ENCODE measurements at places on chromosomes 3 and 15.

GRCh38 chr3:150227839-150228238, 180.3 kb upstream of the TSC22D2 start:
- no peak for DNase-seq

- DNase-seq: no peak
Measured at GRCh38 chr3:67202053-67202452, 203.9 kb downstream of the KBTBD8 start.

GRCh38 chr3:46668591-46668990, 24.9 kb downstream of the ALS2CL start:
- DNase-seq: no peak

GRCh38 chr3:122394173-122394572, 10.2 kb downstream of the FAM162A start:
- DNase-seq: no peak

DNA sequence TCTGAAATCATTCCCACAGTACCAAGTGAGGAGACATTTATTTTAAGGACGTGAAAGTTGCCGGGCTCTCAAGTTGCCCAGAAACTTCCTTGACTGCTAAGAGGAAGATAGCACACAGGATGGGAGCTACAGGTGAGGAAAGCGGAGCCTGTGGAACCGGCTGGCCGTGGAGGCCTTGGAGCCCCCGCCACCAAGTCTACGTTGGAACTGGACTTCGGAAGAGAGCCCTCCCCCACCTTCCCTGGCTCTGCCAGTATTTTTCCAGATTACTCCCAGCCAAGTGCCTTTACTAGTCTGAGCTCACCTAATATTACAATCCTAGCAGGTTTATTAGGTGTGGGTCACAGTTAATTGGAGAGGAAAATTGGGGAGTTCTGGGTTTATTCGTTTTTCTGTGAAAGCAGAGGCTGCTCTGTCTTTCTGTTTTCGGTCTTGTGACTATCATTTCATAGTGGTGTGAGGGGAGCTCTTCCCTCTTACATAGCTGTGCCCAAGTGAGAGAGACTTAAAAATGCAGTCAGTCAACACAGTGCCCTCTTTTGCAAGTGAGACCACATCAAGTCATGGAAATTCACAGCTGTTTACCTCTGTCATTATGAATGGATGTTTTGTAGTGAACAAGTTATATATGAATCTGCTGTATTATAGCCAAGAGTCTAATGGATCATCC, 6.8 kb downstream of the BOC start:
- no peak for DNase-seq

DNA sequence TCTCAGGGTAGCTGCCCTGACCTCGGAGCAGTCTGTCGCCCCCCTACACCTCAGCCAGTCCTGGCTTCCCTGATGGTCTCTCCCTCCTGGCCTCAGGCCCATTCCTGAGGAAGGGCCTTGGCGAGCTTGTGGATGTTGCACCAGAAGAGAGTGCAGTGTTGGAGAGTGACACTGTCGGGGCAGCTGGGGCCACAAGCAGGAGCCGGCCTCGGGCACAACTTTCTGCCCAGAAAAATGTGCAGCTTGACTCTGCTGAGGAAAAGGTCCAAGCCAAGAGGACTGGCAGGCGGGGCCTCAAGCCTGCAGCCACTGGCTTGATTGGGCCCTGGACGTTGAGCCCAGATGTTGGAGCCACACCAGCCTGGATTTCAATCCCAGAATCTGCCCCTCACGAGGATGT, 12.8 kb downstream of the HEMK1 start:
- no peak for DNase-seq

DNA sequence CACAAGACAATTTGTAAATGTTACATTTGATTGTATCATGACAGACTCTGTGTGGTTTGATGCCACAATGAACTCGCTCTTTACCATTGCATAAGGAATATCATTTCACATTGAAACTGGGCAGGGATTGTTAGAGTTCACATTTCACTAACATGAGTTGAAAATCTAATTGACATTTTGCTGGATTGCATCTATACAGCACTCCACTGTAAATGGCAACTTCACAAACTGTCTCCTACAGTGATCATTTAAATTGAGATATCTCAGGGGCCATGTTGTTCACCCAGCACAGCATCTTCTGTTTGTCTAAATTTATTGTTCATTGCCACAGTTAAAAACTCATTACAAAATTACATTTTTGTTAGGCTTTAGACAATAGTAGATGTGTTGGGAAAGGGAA, 499.4 kb downstream of the GBE1 start:
- DNase-seq: no peak

DNA sequence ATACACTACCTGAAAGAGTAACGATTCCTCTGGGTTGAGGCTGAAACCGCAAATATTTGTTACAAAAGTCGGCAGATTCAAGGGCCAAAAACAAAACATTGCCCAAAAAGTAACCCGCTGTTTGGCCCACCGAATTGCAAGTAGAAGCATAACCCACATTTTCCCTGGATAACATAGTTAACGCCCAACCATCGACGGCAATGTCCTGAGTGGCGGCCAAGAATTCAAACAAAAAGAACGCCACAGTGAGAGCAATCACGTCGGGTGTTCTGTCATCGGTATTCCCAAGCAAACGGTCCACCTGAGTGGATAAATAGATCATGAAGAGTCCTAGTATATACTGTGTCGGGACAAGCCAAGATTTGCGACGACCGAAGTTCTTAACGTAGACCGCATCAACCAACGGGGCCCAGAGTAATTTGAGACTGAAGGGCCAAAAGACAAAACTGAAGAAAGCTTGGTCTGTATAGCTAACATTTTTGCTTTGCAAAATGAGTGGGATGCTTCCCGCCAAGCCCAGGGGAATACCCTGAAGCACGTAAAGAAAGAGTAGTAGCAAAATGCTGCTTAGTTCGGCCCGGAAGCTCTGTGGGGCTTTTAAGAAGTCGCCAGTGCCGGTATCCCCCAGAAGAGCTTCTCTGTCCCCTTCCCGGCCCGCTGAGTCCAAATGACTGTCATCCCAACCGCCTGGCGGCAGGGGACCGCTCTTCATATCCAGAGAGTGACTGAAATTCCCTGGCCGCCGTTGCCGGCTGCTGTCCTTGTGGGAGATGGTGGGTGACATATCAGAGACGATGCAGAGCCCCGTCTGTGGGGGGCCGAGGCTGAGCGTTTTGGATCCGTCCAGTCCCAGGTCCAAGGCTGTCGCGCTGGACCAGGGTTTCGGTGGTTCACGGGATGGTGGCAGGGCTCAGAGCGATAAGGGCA, 750 bp downstream of the SLC33A1 start:
- DNase-seq: no peak

- no peak for DNase-seq
Measured at GRCh38 chr15:57415602-57416001, 39.3 kb downstream of the CGNL1 start.

DNA sequence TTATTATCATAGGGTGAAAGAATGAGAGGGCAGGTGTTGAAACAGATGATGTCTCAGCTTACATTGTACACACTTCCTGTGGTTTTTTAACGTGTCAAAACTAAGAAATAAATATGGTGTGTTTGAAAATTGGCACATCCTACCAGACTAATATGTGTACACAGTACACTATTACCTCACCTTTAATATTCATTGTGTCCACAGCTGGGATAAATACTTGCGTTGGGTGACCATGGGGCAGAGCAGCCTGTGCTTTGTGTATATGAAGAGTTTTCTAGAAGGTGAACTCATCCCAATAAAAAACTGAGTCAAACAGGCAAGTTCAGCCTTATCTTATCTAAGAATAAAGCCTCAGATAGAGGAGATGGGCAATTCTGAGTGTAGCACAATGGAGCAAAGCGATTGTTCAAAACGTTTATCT, 17.3 kb downstream of the SUCNR1 start:
- DNase-seq: no peak

GRCh38 chr15:54829821-54830220, 366.9 kb downstream of the RSL24D1 start:
- DNase-seq: no peak

- no peak for DNase-seq
Measured at GRCh38 chr3:134931045-134931785, 136.2 kb downstream of the EPHB1 start.

DNA sequence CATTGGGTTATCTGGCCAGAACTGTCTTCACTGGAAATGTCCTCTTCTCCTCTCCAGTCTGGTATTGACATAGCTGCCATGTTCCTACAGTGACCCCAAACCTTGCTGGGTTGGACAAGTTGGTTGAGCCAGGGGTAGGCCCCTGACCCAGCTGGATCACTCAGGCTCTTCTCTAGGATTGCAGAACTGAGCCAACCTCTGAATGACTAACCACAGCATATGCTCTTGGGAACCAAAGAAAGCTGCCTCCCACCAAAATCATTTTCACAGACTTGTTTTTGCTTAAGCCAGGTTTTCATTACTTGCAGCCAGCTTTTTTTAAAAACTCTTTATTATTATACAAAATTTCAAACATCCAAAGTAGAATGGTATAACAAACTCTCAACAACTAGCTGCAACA, 41.4 kb downstream of the FSIP1 start:
- DNase-seq: no peak

- no peak for DNase-seq
Measured at GRCh38 chr3:113270786-113271185, 59.4 kb downstream of the BOC start.

GRCh38 chr3:170730071-170730812, 139.8 kb downstream of the RPL22L1 start:
- no peak for DNase-seq

DNA sequence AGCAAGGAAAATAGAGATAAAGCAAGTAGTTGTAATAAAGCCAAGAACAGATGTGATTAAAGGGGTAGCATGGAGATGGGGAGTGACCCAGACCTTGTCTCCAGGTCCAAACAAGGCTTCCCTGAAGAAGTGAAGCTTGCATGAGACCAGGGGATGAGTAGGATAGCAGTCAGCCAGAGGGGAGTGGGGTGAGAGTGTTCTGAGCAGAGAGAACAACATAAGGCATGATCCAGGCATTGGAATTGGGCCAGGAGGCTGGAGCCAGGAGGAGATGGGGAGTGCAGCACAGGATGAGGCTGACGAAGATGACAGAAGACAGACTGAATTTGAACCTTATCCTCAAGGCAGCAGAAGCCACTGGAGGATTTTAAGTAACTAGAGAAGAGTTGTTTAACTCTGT, 7.2 kb downstream of the TMOD2 start:
- no peak for DNase-seq

- no peak for DNase-seq
Measured at GRCh38 chr15:78345396-78346125, 5.4 kb downstream of the CRABP1 start.

DNA sequence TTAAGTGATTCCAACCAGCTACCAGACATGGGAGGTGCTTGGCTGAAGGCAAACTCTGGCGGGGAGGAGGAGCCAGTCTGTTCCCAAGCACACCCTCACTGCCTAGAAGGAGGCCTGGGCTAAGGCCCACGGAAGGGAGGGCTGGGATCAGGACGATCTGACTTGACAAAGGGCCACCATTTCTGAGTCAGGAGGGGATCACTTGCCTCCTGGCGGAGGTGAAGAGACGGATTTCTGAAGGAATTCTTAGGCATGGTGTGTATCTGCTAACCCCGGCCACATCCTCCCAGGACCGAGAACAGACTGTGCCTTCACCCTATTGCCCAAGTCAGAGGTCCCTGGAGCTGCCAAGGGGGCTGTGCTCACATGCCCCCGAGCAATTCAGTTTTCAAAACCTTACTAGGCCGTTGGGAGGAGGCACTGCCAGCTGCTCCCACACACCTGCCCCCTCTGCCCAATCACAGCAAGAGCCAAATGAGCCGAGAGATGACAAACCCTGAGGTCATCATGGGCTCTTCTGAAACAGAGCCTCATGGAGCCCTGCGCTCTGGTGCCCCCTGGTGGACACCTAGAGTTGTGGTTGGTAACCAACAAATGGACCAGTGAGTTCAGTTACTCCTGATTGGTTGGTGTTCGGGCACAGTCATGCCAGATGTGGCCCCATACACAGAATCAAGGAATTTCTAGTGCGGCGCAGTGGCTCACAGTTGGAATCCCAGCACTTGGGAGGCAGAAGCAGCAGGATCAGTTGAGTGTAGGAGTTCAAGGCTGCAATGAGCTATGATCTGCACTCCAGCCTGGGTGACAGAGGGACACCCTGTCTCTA, 6.5 kb upstream of the TNK2 start:
- DNase-seq: peak; percentile 90

- DNase-seq: no peak
Measured at GRCh38 chr3:49619649-49620048, 54.5 kb upstream of the APEH start.

GRCh38 chr3:43695863-43696262, 5.1 kb downstream of the ABHD5 start:
- DNase-seq: no peak

DNA sequence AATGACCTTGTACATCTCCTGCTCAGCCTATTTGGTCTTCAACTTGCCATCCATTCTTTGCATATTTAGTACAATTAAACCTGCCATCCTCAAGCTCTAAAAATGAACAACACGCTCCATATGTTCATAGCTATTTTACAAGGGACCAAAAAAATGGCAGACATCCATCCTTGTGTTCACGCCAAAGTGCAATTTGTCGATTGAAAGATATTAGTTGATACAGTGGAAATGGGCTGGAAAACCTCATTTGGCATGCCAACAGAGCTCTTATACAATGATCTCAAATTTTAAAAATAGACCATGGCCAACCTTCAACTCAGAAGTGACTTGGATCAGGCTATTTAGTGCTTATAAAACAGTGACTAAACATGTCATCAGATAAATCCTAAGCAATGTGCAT, 413.6 kb upstream of the ARL6 start:
- no peak for DNase-seq

DNA sequence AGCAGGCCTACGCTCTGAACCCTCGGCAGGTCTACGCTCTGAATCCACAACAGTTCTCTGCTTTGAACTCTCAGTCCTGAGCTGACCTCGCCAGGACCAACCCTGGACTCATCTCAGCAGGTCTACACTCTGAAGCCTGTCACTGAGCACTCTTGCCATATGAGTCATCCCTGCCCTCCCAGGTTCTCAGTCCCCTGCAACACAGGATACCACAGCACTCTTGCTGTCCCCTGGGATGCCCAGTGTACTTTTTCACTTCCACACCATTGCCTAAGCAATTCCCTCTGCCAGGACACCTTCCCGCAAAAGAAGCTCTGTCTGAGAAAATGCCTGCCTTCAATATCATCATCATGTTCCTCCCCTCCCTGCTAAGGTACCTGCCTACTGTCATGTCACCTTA, 42.0 kb downstream of the NUP210 start:
- no peak for DNase-seq

DNA sequence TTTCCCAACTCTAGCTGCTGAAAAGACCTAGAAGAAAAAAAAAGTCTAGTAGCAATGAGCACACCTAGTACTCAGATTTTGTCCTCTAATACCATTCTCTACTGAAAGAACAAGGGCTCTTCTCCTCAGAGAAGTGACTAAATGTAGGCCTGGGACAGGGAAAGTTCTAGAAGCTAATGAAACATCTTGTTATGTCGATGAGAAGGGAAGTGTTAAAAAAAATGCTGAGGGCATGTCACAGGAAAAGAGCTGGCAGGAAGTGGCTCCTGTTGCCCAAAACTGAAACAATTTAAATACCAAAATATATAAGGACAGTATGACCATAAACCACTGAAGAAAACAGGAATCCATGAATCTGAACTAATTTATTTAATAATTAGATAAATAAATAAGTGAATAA, 581.4 kb upstream of the TBL1XR1 start:
- no peak for DNase-seq

- DNase-seq: no peak
Measured at GRCh38 chr3:175329373-175329772, 470.2 kb downstream of the NAALADL2 start.
